ENCODE measurements at places on chromosomes 6 and 20.

- DNase-seq, result no peak
Observed at GRCh38 chr20:5991623-5992441, 41.4 kb downstream of the MCM8 start.

GRCh38 chr20:17533396-17533795 is 2.2 kb upstream of the BFSP1 start:
- DNase-seq, result no peak

DNA sequence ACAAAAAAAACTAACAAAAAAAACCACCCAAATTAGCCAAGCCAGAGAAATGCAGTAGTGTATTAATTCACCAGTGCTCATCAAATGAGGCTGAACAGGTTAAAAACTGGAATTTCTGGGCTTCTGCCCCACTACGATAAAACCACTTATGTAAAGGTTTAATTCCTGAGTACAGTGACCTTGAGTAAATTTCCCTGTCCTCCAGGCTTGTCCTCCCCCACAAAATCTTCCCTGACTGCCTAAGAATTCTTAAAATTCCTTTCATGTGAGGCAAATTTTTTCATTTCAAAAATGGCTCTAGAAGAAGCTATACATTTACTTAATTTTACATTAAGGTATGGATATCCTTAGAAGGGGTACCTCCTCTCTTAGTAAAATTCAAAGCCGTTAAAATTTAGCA is 80.1 kb upstream of the ID4 start:
- no peak for DNase-seq

GRCh38 chr6:41546475-41546865 is 289 bp downstream of the FOXP4 start:
- peak; percentile 63 for DNase-seq

DNA sequence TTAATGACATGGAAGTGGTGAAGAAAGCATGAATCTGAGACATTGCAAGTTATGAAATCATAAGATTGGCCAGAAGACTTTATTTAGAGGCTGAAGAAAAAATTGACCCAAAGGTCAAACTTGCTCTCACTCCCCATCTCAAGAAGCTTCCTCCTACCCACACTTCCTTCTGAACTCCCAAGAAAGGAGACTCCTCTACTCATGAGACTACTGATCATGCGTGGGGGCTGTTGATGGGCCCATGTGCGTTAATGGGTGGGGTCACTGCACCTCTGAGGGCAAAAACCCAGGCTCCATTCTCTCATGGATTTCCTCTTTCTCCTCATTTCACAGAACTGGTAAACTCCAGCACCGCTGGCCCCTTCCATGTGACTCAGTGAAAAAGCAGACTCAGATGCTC is 470.6 kb upstream of the ARID1B start:
- DNase-seq, result no peak

GRCh38 chr6:116210750-116211425 is 43.0 kb downstream of the TSPYL4 start:
- DNase-seq, result no peak

DNA sequence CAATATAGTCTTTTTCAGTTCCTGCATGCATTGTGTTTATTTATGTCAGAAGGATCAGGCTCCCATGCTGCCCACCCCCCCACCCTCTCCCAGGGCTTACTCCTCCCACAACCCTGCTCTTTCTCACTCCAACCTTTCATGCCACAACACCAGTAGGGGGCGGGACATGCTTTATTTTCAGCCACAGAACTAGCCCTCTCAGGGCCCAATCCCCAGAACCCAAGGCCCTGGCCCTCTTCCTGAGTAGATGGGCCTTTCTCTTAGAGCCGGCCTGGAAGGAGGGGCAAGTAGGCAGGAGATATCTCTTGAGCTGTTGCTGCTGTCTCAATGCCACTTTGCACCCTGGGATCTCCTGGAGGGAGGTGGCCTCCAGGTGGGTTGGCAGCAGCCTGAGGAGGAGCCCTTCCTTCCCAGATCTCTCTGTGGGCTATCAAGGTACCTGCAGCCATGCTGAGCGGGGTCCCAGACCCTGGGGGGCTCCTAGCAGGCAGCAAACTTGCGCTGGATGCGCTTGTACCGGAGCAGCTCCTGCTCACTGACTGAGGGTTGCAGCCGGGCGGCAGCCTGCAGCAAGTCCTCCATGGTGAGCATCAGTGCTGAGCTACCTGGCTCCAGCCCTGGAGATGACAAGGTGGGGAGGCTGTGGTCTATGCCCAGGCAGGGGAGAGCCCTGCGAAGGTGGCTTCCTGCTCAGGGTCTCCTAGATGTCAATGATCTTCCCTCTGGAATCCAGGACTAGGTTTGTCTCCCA is 3.5 kb downstream of the GNMT start:
- DNase-seq, result no peak

DNA sequence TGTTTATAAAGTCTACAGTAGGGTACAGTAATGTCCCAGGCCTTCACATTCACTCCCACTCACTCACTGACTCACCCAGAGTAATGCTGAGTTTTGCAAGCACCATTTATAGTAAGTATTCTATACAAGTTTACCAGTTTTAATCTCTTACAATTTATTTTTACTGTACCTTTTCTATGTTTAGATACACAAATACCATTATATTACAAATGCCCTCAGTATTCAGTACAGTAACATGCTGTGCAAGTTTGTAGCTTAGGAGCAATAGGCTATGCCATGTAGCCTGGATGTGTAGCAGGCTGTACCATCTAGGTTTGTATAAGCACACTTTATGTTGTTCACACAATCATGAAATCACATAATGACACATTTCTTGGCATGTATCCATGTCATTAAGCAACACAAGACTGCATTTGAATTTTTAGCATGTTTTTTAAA is 673.6 kb downstream of the CD109 start:
- DNase-seq, result no peak

- no peak for DNase-seq
Observed at GRCh38 chr6:139336488-139336887, 38.0 kb downstream of the CITED2 start.

- DNase-seq, result no peak
Observed at GRCh38 chr6:70547313-70547712, 19.4 kb upstream of the SDHAF4 start.

GRCh38 chr20:50261471-50262212 is 71.0 kb downstream of the CEBPB start:
- no peak for DNase-seq

- no peak for DNase-seq
Observed at GRCh38 chr6:42251500-42251899, 33.8 kb upstream of the MRPS10 start.

DNA sequence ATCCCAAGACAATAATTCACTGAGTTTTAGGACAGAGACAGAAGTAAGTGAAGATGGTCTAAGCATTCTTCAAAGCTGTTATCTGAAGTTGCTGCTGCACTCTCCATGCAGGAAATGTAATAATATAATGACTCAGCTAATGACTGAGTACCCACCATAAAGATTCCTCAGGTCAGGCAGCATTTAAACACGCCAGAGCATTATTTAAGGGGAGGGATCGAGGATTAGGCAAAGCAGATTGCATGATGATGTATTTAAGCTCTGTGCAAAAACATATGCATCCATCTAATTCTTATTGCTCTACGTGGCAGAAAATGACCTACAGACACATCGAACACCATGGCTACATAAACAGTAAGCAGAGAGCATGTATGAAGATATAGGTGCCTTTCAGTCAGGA is 216.4 kb downstream of the UNC5CL start:
- no peak for DNase-seq

GRCh38 chr6:124389127-124389526 is 573.1 kb upstream of the RNF217 start:
- DNase-seq, result no peak

DNA sequence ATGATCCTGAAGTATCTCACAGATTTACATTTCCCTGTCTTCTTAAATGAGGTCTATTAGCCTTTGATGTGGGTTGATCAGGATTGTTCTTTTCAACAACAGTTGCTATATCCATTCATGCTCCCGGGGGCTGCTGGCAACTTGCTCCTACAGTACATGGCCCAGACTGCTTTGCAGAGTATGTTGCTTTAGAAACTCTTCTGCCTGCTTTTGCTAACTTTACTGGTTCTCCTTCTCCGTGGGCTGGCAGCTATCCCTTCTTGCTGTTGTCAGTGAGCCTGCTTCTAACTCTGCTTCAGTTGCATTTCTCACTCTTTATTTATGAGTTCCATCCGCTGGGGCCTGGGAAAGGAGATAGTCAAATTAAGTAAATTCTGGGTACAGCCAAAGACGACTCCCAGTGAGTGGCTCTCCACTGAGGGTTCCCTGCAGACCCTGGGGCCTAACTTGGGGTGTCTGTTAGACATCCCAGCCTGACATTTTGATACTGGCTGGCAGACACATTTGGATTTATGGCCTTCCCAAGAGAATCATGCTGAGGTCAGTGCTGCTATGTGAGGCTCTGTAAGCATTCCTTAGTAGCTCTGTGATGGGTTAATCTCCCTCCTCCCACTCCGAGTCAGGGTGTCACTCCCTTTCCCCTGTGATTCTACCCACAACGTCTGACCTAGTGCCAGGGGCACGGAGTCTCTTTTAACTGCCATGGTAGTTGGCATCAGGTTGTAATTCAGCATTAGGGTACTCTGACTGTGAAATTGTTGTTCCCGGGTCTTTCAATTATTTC is 73.6 kb downstream of the SLX4IP start:
- no peak for DNase-seq

DNA sequence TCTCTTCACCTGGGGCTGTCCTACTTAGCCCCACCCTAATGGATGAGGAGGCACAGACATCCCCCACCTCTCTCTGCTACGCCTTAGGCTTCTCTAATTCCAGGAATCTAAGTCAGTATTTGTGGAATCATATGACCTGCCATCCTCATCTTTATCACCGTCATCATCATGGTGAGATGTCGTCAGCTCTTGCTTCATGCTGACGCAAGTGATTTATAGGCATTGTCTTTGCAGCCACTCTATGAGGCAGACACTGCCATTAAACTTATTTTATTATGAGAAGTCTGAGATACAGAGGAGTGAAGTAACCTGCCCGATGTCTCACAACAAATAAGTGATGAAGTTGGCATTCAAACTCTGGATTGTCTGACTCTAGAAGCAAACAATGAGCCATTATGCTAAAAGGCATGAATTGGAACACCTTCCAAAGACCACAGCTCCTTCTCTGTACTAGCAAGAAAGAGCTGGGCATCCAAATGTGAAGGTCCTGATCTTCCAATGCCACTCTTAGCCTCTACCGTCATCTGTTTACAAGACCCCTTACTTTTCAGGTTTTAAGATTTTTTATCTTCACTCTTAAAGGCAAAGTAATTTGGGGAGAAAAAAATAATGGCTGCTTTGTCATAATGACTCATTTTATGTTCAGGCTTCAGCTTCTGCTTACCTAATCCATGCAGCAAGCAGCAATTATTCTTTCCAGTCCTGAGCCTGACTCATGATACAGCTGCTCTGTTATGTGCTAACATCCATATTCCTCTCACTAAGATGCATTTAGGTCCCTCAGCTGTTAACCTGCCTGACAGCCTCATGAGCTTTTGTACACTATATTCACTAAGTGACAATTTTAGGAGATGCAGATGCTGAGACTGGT is 113.7 kb upstream of the BCLAF1 start:
- DNase-seq, result no peak

GRCh38 chr6:161233986-161234661 is 39.7 kb downstream of the AGPAT4 start:
- DNase-seq, result no peak

DNA sequence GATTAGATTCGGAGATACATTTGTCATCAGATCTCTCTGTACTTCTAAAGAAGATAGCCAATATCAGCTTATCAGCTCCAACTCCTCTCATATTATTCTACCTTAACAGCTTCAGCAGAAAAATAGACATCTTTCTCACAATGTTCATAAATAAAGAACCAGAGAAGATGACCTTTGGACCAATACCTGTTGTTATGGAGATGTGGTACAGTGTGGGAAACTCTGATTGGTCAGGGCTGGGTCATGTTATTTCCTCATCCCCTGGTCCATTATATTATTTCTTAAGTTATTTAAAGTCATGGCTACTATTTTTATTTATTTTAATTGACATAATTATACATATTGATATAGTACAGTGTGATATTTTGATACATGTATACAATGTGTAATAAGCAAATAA is 35.9 kb upstream of the POLR1H start:
- DNase-seq, result no peak

GRCh38 chr20:24494460-24494920 is 25.1 kb downstream of the SYNDIG1 start:
- no peak for DNase-seq

DNA sequence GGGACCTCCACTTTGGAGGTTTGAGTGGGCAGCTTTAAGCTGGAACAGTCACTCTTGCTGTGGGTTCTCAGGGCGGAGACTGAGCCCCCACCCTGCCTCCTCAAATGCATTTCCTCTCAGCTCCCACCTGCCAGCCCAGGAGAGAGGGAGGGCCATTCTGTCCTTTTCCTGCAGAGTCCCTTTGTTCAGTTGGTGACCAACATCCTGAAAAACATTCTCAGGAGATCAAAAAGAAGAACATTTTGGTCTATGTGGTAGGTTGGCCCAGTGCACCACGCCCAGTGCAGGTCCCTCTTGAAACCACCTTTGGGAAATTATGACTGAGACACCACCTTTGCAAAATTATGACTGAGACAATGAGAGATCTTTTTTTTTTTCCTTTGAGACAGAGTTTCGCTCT is 13.4 kb downstream of the SLC52A3 start:
- DNase-seq, result no peak

DNA sequence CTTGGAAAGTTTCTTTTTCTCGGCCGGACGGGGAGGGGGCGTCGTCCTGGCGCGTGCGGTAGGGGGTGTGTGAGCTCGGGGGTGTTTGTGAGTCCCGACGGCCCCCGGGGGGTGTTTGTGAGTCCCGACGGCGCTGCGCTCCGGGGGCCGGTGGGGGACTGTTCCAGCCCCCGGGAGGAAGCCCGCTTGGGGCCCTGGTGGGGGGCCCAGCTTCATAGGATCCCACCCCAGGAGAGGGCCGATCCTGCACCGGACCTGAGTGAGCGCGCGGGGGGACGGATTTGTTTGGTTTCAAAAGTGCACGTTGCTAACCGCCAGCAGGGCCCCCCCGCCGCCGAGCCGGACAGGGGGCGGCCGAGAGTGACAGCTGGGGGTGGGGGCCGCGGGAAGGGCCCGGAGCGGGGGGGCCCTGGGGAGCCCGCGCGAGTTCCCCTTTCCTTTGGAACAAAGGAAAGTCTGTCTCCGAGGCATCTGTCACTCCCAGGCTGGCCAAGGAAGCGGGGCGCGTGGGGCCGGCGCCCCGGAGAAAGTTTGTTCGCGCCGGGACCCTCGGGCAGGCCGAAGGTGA is 485 bp downstream of the TGIF2 start:
- peak; percentile 28 for DNase-seq

- DNase-seq, result no peak
Observed at GRCh38 chr20:57275813-57276212, 9.4 kb upstream of the BMP7 start.

DNA sequence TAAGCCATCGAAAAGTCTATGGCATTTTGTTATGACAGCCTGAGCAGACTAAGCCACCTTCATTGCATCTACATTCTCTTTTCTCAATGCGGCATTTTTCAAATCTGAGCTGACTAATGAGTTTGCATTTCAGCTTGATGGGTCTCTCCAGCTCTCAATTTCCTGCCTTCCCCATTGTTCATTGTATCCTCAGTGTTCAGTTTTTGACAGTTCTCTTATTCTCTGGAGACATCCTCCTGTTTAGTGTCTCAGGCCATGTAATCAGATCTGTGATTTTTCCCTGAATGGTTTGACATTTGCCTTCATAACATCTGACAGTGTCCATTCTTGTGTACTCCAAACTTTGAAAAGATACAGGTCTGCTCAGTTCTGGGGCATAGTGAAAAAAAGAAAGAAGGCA is 27.9 kb upstream of the MCM3 start:
- DNase-seq, result no peak

- no peak for DNase-seq
Observed at GRCh38 chr20:59845472-59845871, 88.0 kb downstream of the SYCP2 start.
